ENCODE measurements at places on chromosomes 3 and 15.

DNA sequence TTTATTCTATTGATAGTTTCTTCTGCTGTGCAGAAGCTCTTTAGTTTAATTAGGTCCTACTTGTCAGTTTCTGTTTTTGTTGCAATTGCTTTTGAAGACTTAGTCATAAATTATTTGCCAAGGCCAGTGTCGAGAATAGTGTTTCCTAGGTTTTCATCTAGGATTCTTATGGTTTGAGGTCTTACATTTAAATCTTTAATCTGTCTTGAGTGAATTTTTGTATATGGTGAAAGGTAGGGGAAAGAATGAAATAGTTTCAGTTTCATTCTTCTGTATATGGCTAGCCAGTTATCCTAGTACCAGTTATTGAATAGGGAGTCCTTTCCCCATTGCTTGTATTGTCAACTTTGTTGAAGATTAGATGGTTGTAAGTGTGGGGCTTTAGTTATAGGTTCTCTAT is 10.6 kb upstream of the GCSAM start:
- DNase-seq, result no peak

DNA sequence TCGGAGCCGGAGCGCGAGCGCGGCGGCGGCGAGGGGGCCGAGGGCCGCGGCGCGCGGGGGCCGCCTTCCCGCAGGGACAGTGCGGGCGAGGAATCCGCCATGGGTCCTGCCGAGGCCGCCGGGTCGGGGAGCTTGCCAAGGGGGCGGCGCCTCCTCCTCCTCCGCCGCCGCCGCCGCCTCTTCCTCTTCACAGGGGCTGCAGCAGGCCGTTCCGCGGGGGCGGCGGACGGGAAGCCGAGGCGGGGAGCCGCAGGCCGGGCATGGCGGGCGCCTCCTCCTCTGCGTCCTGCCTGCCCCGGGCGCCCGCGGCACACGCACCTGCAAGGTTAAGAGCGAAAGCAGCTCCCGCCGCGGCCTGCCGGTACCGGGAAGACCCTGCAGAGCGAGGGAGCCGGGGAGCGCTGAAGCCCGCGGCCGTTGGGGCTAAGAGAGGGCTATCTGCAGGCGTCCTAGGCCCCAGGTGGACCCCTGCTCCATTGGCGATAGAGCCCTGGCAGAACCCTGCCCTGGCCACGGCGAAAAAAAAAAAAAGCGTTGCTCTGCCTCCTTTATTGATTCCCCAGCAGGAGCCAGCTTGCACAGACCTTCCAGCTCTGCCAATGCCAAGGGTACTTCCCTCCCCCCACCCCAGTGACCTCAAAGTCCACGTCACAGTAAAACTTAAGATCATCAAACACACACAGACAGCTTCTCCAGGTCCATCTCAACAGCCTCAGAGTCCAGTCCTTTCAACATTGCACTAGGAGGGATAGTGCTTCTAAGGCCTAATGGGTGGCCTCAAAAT is at the start of gene LYSMD2:
TSS of gene LYSMD2 (minus strand) at position 134 of the 784 bp plus-strand sequence. CDS start at position 101, 33 bp downstream.
- peak; percentile 56 for DNase-seq

GRCh38 chr3:47661121-47661752 is 82.6 kb upstream of the CSPG5 start:
- no peak for DNase-seq

DNA sequence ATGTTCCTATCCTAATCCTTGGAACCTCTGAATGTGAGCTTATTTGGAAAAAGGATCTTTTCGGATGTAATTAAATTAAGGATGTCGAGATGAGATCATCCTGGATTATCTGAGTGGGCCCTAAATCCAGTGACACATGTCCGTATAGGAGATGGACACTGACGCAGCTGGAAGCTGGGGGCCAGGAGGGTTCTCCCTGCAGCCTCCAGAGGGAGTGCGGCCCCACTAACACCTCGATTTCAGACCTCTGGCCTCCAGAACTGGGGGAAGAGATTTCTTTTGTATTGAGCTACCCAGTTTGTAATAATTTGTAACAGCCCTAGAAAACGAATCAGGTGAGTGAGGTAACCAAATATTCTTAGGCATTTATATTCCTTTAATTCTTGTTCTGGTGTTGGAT is 2.5 kb downstream of the DNAJB8 start:
- no peak for DNase-seq

DNA sequence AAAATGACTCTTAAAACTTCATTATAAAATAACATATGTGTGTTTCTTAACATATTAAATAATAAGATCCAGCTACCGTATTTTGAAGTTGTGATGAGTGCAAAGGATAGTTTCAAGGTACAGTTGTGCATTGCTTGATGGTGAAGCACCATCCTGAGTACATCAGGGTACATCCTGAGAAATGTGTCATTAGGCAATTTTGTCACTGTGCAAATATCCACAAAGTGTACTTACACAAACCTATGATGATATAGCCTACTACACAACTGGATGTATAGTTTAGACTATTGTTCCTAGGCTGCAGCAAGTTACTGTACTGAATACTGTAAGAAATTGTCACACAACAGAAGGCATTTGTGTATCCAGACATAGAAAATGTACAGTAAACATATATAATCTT is 20.8 kb upstream of the TM4SF1 start:
- DNase-seq, result no peak

DNA sequence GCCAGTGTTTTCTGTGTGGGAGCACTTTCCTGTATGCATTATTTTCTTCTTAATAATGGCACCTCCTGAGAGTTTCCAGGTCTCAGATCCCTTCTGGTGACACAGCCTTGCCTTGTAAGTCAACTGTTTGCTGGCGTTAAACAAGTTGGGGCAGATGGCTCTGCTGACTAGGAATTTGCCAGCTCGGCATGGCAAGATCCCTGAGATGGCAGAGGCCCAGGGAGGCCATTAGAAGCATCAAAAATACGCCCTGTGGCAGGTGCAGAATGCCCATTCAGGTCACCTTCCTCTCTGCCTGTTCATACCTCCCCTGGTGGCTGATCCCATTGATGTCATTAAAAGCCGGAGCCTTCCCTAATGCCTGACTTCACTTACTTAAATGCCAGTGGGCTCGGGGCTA is 320.9 kb upstream of the CTDSPL start:
- no peak for DNase-seq

DNA sequence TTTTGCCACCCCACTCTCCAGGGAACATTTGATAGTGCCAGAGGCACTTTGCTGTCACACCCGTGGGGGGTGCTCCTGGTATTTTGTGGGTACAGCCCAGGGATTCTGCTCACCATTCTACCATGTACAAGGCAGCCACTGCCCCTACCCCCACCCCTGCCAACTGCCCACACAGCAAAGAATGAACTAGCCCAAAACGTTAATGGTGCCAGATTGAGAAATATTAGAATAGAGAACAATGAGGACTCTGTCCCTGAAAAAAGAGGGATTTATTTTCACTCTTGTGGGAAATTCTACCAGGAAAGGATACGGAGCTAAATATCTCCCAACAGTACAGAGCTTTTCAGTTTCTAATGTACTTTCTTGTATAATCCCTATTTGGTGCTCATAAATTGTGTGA is 154.5 kb upstream of the SUCLG2 start:
- DNase-seq, result no peak

DNA sequence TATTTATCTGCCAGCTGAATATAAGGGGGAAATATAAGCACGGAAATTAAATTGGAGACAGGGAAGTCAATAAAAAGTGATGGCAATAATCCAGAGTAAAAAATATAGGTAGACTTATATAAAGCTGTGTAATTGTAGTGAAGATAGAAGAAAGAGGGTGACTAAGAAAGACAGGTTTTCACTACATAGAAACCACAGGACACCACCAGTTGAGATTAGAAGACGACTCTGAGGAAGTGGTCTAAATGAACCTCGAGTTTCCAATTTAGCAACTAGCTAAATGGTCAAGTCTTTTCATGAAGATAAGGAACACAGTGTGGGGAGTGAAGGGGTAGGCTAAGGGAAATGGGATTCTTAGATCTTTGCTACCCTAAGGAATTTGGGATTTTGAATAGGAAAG is 188.8 kb upstream of the ARL6 start:
- DNase-seq, result no peak

GRCh38 chr3:186680869-186681268 is 15.1 kb downstream of the HRG start:
- no peak for DNase-seq

- DNase-seq, result no peak
Measured at GRCh38 chr3:128240232-128240631, 87.0 kb downstream of the EEFSEC start.

- DNase-seq, result no peak
Measured at GRCh38 chr15:65569728-65570127, 39.5 kb downstream of the HACD3 start.

GRCh38 chr3:140152851-140153639 is 218.1 kb downstream of the CLSTN2 start:
- DNase-seq, result no peak

GRCh38 chr15:28918141-28918983 is 32.6 kb downstream of the APBA2 start:
- peak; percentile 45 for DNase-seq

GRCh38 chr15:25862472-25863110 is 536 bp downstream of the ATP10A start:
- DNase-seq, result no peak

DNA sequence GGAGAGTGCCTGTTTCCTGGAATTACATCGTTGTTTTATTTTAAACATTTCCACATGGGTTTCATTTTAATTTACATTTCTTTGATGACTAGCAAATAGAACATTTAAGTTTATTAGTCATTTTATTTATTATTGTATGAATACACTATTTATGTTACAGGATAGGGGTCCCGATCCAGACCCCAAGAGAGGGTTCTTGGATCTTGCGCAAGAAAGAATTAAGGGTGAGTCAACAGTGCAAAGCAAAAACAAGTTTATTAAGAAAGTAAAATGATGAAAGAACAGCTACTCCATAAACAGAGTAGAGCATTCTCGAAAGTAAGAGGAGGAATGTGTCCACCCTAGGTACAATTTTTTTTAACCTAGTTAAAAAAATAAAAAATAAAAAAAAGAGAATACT is 539.5 kb downstream of the NAALADL2 start:
- no peak for DNase-seq

GRCh38 chr3:40143283-40144090 is 166.0 kb upstream of the EIF1B start:
- DNase-seq, result no peak

GRCh38 chr15:26394801-26395200 is 378.1 kb downstream of the GABRB3 start:
- DNase-seq, result no peak

DNA sequence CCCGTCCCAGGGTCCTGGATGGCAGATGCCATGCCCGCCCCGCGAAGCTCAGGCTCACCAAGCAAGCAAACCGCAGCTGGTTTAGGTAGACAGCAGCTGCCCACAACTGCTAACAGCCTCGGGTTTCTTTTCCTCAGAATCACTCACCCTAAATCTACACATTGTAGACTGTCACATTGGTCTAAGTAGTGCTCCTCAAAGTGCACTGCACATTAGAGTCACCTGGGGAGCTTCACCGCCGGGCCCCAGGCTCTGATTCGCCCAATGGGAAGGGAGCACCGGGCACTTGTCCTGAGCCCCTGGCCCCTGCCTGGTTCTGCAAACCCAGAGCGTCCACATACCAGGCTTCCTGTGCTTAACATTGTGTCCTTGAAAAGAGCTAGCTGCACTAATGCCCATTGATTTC is 752 bp downstream of the OCA2 start:
- no peak for DNase-seq

DNA sequence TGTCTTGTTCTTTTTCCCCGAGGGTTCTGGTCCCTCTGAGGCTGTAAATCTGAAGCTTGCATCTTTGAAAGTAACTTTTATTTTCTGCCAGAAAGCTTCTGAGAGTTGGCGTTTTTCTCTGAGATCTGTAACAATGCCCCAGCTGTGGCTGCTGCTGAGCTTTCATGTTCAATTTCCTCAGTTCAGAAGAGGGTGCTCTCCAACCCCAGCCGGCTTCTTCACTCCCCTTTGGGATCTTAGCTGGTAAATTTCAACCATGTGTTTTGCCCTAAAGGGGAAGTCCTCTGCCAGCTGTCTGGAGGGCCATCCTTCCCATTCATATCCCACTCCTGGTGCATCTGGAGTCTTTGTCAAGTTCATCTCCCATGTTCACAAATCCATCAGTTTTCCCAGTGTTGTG is 18.3 kb upstream of the CFAP100 start:
- no peak for DNase-seq

- DNase-seq, result no peak
Measured at GRCh38 chr3:36258421-36258820, 121.9 kb upstream of the STAC start.

GRCh38 chr3:80014576-80014975 is 246.8 kb upstream of the ROBO1 start:
- no peak for DNase-seq

DNA sequence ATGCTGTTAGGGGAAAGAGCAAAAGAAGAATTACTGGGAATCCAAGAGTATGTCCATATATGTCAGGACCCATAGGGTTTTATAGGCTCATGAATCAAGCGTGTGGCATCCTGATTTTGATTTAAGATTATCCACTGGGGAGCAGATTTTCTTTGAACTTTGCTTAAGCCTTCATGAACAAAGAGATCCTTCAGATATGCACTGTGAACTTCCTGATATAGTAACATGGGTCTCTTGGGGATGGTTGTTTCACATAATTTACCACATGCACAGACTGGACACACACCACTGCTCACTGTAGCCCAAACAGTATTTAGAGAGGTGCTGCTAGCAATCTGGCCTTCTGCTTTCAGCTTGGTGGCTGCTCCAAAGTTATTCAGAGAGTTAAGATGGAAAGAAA is 200.9 kb upstream of the ZPLD1 start:
- no peak for DNase-seq

GRCh38 chr3:13637311-13637891 is 88.5 kb downstream of the FBLN2 start:
- DNase-seq, result no peak

- no peak for DNase-seq
Measured at GRCh38 chr15:90749754-90750153, 32.6 kb downstream of the BLM start.

DNA sequence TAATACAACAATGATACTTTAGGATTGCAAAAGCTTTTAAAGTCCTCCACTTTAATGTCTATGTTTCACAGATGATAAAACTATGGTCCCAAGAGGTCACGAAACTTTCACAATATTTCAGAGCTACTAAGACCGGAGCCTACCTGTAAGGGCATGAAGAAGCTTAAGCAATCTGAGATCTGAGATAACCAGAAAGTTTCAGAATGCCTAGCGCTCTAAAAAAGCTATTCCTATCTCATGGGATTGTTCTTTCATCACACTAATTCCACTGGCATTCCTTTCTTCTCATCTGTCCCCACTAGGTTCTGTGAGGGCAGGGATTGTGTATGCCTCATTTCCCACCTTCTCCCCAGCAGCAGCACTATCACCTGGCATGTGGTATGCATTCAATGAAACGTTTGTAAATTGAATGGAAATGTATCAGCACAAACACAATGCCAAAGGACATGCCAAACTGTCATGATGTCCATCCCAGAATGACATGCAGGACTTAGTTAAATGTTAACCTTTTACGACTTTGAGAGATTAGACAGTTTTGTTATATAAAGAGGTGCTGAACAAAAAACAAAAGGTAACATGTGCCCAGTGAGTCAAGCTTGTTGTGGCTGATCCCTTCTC is 104.7 kb upstream of the NR2F2 start:
- no peak for DNase-seq

All from hematopoietic multipotent progenitor cell treated with erythropoietin and hydrocortisone succinate and interleukin-3 and kit ligand, for 8 days (in vitro differentiated cells).